ENCODE measurements at places on chromosomes 7 and 10. TPM values are rescaled to one million over a fixed set of nuclear protein-coding genes. Genes with fewer than 3 reads are reported as not detected.
A peak's percentile ranks its signal among the peaks of the same experiment; 100 is the strongest.

- peak; percentile 10 for DNase-seq
Observed at GRCh38 chr7:78218051-78218450, 419.5 kb downstream of the PHTF2 start.

The RBP4 gene
- not detected for total RNA-seq

- DNase-seq = no peak
Observed at GRCh38 chr10:129075927-129076326, 391.1 kb upstream of the MGMT start.

DNA sequence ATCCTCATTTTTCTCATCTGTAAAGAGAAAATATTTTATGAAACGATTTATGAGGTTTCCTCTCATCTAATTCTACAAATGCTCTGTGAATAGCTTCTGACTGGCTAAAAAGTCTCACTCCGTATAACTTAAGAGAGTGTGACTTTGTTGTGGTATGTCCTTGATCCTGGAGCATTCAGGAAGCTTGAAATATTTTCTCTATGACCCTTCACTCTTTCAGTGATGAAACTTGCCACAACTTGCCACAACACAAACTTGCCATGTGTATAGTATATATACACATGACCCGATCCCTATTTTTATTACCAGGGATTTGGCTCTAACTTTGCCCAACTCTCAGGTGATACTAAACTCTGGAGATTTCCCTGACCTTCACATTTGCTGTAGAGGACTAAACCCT, 74.1 kb downstream of the TES start:
- DNase-seq = no peak

The NEBL gene
- total RNA-seq = not detected

The MBL2 gene
- not detected for total RNA-seq

GRCh38 chr10:251982-252582, 116.8 kb downstream of the ZMYND11 start:
- no peak for DNase-seq

DNA sequence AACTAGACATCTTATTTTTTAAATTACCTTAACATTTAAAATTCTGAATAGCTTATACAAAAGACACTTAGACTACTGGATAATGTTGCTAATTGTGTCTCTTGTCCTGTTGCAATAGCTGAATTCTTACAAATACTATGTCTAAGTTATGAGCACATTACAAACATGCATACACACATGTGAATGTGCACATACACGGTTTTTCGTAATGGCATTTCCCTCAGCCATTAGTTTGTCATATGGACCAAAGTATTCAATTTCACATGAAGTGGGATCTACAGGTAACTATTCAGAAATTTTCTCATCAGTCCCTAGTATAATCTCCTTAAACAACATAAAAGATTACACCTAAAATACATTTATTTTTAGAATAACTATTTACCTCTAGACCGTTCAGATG, 178.6 kb upstream of the BET1 start:
- no peak for DNase-seq

DNA sequence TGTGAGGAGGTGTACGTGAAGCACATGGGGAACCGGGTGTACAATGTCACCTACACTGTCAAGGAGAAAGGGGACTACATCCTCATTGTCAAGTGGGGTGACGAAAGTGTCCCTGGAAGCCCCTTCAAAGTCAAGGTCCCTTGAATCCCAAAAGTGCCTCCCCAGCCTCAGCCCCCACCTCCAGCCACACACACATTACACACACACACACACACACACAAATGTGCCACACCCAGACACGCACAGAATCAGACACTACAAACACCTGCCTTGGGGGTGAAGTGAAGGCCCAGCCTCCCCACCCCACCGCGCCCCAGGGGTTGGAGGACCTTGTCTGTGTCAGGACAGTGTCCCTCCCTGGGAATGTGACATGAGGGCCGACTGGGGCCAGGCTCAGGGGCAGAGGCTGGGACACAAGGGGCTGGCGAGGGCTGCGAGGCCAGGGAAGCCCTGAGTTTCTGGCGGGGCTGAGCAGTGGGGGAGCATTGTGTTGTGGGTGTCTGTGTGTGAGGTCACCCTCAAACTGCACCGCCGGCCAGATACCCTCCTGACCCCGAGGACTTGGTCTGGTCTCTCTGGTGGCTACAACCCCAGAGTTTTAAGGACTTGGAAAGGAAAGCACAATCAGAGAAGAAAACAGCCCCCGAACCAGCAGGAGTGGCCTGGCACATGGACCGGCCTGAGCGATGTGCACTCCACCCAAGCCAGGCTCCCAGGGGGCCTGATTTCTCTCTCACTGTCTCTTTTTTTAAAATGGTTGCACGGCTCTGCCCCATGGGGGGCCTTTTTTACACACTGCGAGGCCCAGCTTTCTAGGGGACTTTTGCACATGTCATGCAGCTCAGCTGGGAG, 4.0 kb upstream of the ATP6V1F start:
- DNase-seq = no peak

DNA sequence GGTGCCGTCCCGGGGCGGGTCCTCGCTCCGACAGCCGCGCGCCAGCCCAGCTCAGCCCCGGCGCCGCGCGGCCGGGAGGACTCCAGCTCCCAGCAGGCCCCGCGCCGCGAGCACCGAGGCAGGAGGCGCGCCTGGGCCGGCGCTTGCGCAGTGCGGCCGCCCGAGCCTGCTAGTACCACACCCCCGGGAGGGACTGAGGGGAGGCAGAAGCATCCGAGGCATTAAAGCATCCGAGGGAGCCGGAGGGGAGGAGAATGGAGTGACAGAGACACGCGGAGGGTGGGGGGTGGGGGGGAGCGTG, at the start of gene GRK5:
GRK5 (plus strand) TSS at position 206 of the 301 bp plus-strand sequence. CDS start 347 bp downstream, outside the sequence.
- DNase-seq = peak; percentile 97

DNA sequence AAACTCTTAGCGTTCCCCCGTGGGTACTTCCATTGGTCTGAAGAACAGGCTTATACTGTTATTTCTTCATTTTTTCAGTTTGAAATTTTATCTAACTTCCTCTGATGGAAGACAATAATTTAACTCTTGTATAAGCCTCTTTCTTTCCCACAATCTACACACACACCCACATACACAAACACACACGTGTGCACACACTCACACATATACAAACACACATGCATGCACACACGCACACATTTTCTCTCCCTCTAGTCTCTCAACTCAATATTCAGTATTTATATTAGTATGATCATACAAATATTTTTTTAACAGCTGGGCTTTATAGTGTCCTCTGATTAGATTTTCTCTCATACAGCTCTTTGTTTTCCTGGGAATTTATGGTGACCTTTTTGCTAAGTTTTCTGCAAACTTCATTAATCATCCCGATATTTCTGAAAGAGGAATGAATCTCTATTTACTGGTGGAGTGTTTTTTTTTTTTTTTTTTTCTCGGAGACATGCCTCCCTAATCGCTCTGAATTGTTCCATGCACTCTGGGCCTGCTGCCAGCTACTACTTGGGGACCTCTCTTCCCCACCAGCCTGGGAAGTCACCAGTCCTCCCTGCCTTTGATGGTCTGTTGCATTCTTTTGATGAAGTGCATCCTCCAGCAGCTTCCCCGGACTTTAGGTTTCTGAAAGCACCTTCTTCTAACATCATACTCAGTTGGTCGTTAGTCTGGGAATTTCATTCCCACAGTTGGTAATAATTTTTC, 75.5 kb downstream of the ZNF777 start:
- DNase-seq = no peak

DNA sequence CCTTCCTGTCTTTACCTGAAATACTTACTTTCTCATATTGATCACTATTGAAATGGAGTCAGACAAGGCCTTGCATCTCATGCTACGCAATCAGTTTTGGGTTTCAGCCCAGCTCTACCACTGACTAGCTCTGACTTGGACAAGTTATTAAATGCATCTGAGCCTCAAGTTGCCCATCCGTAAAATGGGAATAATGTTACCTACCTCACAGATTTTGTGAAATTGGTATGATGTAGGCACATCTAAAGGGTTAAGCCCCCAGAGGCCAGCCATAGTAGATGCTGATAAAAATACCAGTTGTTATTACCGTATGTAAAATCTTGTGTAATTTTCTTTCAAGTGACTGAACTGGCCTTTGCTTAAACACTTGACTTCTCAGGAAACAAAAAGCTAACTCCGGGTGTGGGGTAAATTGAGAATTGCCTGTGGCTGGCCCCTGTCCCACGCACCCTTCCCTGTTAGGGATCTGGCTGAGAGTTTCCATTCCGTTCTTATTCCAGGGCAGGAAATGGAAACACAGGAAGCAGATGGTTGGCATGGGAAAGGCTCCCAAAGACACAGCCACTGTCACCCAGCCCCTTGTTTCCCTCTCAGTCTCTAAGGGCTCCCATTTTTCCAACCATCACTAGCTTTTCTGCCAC, 7.5 kb downstream of the DUSP5 start:
- DNase-seq = no peak

- DNase-seq = peak; percentile 94
Observed at GRCh38 chr7:38169847-38170246, 8.2 kb upstream of the STARD3NL start.

The HTR5A gene
- total RNA-seq = not detected

DNA sequence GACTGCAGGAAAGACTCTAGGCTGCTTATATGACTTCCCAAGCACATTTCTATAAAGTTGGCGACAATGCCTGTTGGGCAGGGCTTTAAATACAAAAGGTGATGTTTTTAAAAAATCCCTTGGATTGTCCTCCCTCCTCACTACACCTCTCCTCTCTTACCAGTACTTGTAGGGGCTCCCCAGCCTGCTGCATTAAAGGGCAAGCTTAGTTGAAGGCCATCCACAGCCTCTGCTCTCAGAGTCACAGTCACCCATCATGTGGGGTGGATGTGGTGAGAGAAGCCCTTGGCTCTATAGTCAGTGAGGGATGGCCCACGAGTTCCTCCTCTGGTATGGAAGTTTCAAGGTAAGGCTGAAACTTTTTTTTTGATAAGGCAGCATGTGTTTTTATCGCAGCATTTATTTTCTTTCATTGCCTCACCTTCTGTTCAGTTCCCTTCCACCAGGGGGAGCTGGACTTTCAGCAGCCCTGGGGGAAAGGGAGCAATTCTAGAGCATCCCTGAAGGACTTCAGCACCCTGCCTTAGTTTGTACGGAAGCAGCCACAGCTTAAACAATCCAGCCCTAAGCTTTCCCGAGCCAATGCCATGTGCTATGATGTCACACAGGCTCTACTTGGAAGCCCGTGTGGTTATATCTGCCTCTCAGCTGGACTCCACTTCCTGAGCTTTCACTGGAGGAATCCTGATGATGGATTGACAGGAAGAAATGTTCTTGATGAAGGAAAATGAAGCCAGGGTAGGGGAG, 131.9 kb downstream of the CALCR start:
- DNase-seq = peak; percentile 35

GRCh38 chr7:289209-289755, 688 bp upstream of the FOXL3 start:
- no peak for DNase-seq

The PMS2 gene
- 17.1 TPM for total RNA-seq

DNA sequence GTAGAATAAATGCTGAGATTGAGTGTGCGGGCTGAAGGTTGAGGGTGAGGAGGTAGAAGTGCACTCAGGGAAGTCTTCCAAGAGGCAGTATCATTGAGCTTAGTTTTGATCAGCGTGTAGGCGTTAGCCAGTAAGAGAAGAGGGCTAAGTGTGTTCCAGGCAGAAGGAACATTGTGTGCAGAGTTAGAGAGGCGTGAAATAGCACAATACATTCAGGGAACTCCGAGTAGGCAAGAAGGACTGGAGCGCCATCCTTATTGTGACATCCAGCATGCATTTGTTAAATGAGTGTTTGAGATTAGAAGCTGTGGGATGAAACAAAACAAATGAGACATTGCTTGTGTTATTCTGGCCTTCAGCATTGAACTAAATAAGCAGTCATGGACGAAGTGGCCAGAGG, 140.9 kb upstream of the MKLN1 start:
- no peak for DNase-seq

GRCh38 chr7:116273283-116273917, 63.1 kb downstream of the TES start:
- no peak for DNase-seq

The INA gene
- total RNA-seq = 0.46 TPM

GRCh38 chr7:105189859-105190492, 176.0 kb downstream of the KMT2E start:
- no peak for DNase-seq

The ATP6V0E2 gene
- 61.0 TPM for total RNA-seq

The ADCY1 gene
- total RNA-seq = 0.80 TPM

Measured in Daoy (cell line).